ENCODE measurements at places on chromosomes 12 and 14.

DNA sequence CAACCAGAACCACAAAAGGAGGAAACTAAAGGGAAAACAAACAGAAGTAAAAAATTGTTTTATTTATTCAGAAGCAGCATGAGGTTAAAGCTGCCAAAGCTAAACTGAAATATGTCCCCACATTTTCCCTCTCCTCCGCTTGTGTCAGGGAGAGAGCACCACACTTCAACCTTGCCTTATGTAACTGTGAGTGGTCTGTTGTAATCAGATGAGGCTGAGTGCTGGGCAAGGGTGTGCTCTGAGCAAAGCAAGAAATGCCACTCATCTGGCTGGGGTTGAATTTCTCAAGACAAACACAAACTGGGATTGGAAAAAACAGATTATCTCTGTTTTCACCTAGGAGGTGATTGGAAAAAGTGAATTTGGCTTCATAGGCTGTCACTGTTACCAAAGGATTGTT lies 12.2 kb downstream of the CAPZA3 start:
- DNase-seq = peak; percentile 34

DNA sequence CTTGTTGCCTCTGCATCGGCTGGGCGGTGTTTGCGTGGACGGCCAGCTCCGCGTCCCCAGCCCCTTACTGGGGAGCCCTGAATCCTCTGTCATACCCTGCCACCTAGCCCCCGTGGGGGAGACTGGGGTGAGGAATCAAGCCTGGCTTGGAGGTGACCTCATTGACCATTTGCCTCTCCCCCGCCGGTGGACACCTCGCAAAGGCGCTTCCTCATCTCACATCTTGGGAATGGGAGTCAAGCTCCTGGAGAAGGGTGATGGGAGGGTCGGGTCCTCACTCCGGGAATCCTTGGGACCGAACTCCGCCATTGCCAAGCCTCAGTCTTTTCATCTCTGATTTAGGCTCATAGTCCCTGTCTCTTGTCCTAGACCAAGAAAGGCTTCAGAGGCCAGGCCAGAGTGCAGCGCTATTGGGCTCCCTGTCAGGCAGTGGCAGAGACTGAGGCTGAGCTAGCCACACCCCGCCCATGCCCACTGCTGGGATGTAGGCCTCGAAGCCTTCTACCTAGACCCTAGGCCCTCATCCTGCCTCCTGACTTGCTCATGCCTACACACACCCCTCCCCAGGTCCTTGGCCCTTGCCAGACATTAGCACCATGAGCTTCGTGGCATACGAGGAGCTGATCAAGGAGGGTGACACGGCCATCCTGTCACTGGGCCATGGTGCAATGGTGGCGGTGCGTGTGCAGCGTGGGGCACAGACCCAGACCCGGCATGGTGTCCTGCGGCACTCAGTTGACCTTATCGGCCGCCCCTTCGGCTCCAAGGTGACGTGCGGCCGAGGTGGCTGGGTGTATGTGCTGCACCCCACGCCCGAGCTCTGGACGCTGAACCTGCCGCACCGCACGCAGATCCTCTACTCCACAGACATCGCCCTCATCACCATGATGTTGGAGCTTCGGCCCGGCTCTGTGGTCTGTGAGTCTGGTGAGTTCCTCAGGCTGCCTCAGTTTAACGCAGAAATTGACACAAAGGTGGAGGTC lies 678 bp downstream of the TRMT61A start:
- no peak for DNase-seq

GRCh38 chr12:125346362-125346761 lies 281.1 kb downstream of the AACS start:
- no peak for DNase-seq

DNA sequence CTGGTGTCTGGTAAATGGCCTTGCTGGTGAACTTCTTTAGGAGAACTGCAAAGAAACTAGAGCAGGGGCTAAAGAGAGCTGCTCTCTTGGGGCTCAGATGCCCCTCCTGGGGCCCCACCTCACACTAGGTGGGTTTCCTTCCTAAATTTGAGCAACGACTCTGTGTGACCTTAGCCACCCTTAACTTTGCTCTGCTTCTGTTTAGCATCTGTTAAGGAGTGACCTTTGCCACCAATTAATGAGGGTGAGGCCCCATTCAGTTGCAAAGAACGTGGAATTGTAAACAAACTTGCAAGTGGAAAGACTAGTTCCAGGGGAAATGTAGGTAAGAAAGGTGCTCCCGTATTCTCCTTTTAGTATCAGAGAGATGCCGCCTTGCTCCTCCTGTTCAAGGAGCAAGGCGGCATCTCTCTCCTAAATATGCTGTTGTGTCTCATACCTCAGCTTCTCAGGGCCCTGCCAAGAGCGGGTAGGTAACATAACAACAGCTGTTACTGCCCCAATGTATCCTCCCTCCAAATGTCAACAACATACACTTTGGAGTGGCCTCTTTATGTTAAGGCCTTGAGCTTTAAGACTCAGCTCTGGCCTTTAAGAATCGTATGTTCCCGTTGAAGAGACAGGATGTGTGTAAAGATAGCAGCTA lies 77.6 kb upstream of the FUT8 start:
- DNase-seq = no peak

DNA sequence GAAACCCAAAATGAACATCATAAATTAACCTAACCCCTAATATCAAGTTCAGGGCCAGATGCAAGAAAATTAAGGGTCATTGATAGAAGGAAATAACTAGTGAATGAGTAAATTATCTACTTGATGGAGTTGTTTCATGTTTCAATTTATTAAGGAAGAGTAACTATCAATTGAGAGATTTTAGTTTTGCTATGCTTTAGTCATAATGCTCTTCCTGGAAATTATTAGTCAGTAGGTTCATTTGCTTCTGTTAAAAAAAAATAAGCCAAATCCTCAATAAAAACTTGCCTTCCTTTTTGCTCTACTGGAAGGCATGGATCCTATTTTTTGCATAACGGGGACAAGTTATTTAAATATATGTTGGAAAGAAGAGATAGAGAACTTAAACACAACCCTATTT lies 59.0 kb upstream of the HIF1A start:
- DNase-seq = no peak

GRCh38 chr14:91722386-91722785 lies 9.5 kb downstream of the CATSPERB start:
- DNase-seq = peak; percentile 8

DNA sequence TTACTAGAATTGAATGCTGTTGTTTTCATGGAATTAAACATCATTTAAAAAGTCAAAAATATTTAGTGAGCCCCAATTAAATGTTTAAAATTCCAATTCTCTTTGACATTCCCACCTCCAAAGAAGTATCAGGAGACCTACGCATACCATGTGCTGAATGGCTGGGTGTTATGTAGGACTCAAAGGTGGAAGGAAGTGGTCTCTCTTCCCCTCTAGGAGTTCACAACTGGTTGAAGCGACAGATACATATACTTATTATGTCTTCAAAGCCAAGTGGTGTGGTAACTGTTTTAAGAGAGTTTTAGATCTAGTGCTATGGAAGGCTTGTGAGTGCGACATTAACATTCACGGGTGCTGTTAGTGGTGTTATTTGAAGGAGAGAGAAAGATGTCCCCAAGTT lies 464.0 kb downstream of the ATP23 start:
- no peak for DNase-seq

DNA sequence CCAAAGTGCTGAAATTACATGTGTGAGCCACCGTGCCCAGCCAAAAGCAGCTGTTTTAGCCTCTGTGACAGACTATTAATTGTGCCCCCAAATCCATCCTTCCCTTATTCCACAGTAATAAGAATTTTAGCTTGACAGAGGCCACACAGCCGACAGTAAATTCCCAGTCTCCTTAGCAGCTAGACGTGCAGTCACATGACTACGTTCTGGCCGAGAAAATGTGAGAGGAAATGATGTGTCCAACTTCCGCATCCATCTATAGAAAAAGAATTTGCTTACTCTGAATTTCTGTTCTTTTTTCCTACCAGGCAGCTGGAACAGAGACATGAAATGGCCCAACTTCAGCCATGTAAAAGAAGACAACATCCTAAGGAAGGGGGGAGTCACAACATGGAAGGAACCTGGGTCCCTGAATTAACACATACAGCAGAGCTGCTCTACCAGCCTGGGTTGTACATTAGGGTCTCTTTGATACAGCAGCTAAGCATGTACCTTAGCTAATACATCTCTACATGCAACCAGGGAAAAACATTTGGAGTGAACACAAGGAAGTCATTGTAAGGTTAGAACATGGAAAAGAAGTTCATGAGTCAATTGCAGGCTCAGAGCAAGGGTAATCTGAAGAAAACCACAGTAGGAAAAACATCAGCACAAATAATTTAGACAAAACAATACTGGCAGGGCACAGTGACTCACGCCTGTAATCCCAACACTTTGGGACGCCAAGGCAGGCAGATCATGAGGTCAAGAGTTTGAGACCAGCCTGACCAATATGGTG lies 35.5 kb downstream of the CIT start:
- no peak for DNase-seq

GRCh38 chr12:50057000-50057841 lies at the start of gene ASIC1:
Gene ASIC1, plus strand, starts transcription at chr12:50057596. Its CDS starts 1,171 bp downstream, at chr12:50058767.
- peak; percentile 60 for DNase-seq

GRCh38 chr12:55933169-55933798 lies 2.3 kb downstream of the DGKA start:
- DNase-seq = no peak

DNA sequence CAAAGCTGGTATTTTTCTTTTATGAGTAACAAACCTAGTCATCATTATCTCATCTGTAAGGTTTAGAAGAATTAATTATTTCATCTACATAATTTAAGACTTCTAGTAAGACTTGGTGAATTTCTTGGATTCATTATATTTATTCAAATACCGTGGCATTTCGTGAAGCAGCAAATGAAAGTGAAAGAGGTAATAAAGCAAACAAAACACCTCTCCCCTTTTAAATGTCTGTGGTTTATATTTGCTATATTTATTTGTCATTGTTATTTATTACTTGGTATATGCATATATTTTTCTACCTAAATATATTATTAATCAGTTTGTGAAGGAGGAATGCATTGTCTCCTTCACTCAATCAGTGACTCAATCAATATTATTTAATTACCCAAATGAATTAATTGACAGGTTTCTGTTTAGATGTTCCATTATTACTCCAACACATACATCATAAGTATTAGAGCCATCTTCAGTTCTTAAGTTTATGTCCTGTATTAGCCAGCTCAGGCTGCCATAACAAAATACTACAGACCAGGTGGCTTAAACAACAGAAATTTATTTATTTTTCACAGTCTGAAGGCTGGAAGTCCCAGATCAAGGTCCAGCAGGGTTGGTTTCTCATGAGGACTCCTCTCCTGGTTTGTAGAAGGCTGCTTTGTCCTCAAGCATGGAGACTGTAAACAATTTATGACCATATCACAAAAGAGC lies 6.6 kb downstream of the CFAP54 start:
- DNase-seq = no peak

GRCh38 chr14:95663226-95663797 lies 22.9 kb upstream of the TCL1B start:
- DNase-seq = no peak

DNA sequence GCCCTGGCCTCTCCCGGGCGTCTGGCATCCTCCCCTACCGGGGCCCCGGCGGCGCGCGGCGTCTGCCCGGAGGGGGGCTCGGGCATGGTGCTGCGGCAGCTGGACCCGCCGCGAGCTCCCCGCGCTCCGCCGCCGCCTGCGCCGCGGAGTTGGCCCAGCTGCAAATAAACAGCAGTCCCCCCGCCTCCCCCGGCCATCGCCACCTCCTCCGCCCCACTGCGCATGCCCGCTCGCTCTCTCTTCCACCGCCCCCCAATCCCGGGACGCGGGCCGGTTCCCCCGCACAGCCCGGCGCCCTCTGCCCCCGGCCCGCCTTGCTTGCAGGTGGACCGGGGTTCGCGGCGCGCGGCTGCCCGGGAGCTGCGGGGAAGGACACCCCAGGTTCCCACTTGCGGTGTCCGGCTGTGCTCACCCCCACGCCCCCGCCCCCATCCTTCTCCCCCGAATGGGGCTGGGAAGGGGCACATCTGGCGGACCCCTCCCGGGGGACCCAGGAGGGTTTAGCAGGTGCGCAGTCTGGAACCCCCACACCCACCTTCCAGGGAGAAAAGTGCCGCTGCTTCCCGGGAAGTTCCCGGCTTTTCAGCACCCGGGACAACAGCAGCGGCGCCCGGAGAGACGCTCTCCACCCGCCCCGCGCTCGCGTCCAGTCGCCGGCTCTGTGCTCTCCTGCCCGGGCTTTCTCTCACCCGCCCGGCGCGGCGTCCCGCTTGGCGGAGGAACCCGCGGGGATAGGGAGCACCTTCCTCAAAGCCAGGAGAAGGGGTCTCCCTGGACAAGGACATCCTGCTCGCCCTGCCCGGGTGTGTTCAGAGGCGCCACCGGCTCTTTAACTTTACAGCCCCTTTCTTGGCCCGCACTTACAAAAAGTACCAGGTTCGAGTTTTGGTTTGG lies at the start of gene TMTC1:
Gene TMTC1, minus strand, starts transcription at position 170 of the 894 bp plus-strand sequence. CDS start 191 bp downstream, outside the sequence.
- DNase-seq = peak; percentile 28

GRCh38 chr12:87150969-87151662 lies 878.1 kb downstream of the C12orf50 start:
- DNase-seq = no peak

- no peak for DNase-seq
These were observed 7.0 kb downstream of the AMN start for GRCh38 chr14:102929241-102930137.

GRCh38 chr12:52646613-52647012 lies 5.4 kb downstream of the KRT2 start:
- DNase-seq = no peak

Data from fibroblast of upper back skin (primary cell).